ENCODE measurements at places on chromosomes 12 and 14. TPM values are rescaled to one million over a fixed set of nuclear protein-coding genes. Genes with fewer than 3 reads are reported as not detected.
A peak's percentile ranks its signal among the peaks of the same experiment; 100 is the strongest.

SERPINA3 gene
- not detected for total RNA-seq

PELI2 gene
- total RNA-seq: 0.11 TPM

GRCh38 chr12:69284131-69284530 lies 44.8 kb downstream of the CPSF6 start:
- DNase-seq: peak; percentile 81
- H3K36me3 ChIP-seq: no peaks in the 10 kb centered on the region
- H3K27me3 ChIP-seq: no peaks in the 10 kb centered on the region
- peaks cover 11% of the 10 kb centered on the region for H3K4me1 ChIP-seq
- H3K4me3 ChIP-seq: peak overlapping the region; percentile 40

DNA sequence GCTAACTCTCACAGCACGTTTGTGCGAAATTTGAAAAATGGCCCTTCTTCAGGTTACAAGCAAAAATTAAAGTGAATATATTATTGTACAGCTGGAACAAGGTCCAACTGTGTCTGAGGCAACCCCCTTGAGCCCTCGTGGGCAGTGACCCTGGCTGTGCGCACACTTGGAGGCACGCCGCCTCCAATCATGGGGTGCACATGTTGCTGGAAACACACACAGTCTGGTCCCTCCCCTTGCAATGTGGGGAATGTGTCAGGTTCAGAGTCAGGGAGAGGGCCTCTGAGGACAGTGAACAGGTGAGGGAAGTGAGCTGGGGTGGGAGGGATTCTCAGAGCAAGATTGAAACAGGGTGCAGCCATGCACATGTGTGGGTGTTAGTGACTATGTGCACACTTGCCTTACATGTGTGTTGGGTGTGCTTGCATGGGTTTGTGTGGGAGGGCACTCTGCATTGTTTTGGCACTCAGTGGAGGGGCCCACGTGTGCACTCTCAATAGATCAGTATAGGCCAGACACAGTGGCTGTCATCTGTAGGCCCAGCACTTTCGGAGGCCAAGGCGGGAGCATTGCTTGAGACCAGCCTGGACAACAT lies 9.6 kb downstream of the TSPAN9 start:
- no peak for DNase-seq
- H3K27me3 ChIP-seq: no peaks in the 10 kb centered on the region
- no peaks in the 10 kb centered on the region for H3K4me1 ChIP-seq
- no peak overlapping the region for H3K27ac ChIP-seq
- no peak overlapping the region for H3K4me3 ChIP-seq
- no peaks in the 10 kb centered on the region for H3K36me3 ChIP-seq

KRT72 gene
- not detected for total RNA-seq
